Activated naive CD4-positive, alpha-beta T cell (primary cell): ENCODE measurements at places on chromosomes 12 and 14.

- no peak for DNase-seq
Measured at GRCh38 chr12:65838330-65838976, 14.2 kb downstream of the HMGA2 start.

- DNase-seq: no peak
Measured at GRCh38 chr12:94961911-94962310, 41.6 kb downstream of the NDUFA12 start.

DNA sequence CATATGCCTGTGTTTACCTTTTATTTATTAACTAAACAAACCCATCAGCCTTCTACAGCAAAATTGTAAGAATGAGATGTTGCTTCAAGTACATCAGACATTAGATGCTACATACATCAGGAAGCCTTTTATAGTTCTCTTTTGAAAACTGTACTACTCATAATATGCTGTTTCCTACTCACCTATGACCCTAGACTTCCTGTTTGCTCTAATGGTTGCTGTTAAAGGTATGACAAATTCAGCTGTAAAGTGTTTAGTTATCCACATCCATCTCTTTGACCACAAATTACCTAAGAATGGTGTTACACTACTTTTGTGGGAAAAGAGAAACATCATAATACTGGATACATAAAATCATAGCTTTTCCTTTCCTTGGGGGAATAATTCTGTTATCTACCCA is 220.0 kb downstream of the RAD51B start:
- no peak for DNase-seq

DNA sequence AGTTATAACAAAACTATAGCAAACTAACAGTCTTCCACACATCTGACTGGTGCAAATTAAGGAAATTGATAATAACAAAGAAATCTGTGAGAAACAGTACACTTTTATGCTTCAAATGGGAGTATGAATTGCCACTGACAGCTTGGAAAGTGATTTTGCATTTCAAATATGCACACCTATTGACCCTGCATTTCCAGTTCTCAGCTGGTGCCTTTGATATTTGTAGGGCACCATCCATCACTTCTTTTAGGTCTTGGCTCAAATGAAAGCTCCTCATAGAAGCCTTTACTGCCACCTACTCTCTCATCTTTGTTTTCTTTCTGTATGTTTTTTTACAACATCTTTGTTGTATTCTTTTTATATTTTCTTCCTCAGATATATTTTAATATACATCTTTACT is 125.1 kb downstream of the ST8SIA1 start:
- DNase-seq: no peak

GRCh38 chr14:36423430-36423829 is 96.6 kb downstream of the NKX2-1 start:
- DNase-seq: no peak

- DNase-seq: no peak
Measured at GRCh38 chr14:51386983-51387735, 147.1 kb downstream of the TMX1 start.

GRCh38 chr12:9070351-9070750 is 45.4 kb downstream of the A2M start:
- no peak for DNase-seq

GRCh38 chr14:22225516-22226140 is 363.4 kb downstream of the DAD1 start:
- no peak for DNase-seq

DNA sequence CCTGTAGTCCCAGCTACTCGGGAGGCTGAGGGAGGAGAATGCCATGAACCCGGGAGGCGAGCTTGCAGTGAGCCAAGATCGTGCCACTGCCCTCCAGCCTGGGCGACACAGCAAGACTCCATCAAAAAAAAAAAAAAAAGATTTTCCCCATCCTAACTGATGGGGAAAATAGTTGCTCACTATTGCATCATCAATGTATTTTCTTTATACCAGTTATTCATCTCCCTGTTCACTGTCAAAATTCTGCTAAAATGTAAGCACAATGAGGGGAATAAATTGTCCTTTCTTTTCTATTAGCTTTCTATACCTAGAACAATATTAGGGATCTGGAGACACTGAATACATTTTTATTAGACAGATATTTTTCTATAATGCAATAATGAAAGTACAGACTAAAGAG is 561.3 kb downstream of the CCER1 start:
- no peak for DNase-seq

- no peak for DNase-seq
Measured at GRCh38 chr14:39370415-39370814, 61.8 kb downstream of the FBXO33 start.

GRCh38 chr12:100472325-100472724 is 1.3 kb upstream of the NR1H4 start:
- no peak for DNase-seq

DNA sequence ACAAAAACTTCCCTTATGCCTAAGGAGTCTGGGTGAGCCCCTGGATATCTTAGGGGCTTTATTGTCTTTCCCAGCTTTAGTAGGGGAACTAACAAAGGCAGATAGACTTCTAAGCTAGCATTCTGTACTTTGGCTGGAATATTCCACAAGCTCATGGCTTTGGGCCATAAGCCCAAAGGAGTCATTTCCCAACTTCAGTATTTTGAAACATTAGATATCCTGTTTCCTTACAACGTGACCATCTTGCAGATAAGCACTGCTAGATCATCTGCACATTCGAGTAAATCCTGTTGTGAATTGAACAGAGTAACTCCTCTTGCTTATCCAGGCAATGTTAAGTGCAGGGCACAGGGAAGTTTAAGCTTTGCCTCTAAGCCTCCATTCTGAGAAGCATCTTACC is 70.6 kb upstream of the ACTN1 start:
- no peak for DNase-seq

DNA sequence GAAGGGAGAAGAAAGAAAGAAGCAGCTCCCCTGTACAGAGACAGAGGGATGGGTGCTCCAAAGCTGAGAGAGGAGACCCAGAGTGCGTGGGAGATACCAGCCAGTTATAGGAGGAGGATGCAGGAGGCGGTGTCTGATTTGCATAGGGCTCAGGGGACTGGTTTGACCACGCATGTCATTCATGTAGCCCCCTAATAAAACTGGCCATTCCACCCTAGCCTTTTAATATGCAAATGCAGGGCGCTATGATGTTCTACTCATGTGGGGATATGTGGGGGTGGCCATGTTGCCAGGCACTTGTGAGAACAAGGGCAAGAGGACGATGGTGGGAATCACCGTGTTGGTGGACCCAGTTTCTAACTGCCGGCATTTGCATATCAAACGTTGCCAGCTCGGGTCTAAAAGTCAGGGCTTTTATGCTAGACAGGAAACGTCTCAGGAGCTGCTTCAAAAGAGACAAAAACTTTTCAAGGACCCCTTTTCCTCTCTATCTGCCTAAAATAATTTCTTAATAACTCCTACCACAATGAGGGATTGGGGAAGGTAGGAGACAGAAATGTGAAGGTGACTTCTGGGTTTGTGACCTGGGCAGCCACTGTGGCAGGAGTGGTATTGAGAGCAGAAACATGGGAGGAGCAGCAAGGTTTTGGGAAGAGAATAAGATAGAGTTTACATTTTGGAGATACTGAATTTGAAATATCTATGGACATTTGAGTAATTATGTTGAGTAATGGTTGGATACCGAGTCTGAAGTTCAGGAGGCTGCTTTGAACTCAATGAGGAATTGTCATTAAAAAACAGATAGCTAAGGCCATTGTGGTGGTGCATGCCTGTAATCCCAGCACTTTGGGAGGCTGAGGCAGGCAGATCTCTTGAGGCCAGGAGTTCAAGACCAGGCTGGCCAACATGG is 2.2 kb upstream of the ATXN3 start:
- no peak for DNase-seq

GRCh38 chr12:104463368-104463767 is 6.6 kb downstream of the CHST11 start:
- DNase-seq: no peak

GRCh38 chr14:75338398-75338797 is 59.8 kb downstream of the FOS start:
- no peak for DNase-seq

DNA sequence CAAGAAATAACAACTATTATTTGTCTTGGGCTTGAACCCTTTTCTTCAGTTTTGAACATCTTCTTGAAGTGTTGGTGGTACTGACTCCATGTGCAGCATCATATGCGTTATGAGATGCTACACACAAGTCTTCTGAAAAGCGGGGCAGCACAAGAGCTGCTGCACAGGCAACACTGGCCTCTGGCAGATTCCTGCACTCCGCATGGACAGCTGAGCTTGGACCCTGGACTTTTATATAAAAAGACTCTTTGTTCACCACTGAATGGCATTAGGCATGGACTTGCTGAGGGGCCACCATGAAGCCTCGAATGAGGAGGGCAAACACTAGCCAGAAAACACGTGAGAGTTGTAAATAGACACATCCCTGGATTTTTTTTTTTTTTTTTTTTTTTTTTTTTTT is 210.8 kb upstream of the NPAS3 start:
- no peak for DNase-seq

- DNase-seq: no peak
Measured at GRCh38 chr12:113907446-113908180, 58.5 kb downstream of the RBM19 start.

DNA sequence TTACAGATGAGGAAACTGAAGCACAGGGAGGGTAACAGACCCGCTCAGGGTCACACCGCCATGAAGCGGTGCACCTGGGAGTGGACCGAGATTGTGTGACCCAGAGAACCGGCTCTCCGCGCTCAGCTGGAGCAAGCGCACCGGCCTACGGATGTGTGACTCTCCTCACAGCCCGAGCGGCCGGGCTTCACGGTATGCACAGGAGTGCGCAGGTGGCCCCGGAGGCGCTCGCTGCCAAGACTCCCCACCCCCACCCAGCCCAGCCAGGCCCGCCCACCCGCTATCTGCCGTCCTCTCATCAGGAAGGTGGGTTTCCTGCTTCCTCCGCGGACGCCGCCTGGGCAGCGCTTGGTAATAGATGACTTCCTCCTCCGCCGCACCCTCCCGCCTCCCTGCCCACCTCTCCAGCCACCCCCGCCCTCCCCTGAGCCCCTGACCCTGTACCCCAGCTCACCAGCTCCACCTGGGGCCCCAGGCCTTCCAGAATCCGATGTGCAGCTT is 110.7 kb downstream of the NCOR2 start:
- DNase-seq: no peak

GRCh38 chr14:62133776-62134550 is 371.7 kb downstream of the SNAPC1 start:
- no peak for DNase-seq

DNA sequence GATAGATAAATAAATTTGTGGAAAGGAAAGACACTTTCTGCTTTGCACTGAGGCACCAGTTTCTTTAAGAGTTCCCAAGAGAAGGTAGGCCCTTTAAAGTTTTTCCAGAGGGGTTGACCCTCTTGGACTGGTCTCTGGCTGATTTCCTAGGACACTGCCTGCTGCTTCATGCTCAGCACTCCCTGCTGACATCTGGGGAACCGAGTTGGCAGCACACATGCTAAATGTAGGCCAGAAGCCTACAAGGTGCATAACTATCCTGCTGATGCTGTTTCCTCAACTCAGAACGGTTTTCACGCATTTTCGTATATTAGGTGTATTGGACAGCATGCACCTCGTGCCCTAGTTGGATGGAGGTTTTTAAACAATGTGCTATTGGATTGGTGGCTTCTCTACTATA is 887.2 kb upstream of the SEL1L start:
- no peak for DNase-seq

- no peak for DNase-seq
Measured at GRCh38 chr14:35247777-35248475, 44.3 kb upstream of the PSMA6 start.

DNA sequence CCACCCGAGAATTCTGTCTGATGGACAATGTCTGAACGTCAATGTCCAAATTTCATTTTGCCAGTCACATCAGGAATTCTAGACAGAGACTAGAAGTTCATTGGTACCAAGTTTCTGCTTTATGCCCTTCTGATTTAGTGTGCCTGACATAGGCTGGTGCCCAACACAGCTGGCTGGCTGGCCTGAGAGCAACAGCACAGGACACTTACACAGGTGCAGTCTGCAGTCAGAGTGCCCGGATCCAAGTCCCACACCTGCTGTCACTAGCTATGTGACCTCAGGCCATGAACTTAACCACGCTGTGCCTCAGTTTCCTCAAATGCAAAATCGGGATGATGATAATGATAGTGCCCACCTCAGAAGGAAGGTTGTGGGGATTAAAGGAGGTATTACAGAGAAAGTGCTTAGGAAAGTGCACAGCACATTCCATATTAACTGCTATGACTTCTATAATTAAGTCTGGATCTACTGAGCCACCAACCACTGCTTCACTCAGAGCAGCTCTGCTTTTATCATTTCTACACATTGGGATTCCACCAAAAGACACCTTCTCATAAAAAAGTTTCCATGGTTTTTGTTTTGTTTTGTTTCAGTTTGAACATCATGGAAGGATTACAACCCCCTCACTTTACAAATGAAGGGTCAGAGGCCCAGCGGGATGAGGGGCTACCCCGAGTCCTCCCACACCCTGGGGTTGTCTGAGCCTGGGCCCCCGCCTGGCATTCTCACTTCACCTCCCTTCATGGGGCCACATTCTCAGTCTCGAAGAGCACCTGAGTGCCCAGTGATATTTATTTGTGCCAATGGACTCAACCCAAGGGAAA is 168.8 kb upstream of the BCL2L14 start:
- no peak for DNase-seq

DNA sequence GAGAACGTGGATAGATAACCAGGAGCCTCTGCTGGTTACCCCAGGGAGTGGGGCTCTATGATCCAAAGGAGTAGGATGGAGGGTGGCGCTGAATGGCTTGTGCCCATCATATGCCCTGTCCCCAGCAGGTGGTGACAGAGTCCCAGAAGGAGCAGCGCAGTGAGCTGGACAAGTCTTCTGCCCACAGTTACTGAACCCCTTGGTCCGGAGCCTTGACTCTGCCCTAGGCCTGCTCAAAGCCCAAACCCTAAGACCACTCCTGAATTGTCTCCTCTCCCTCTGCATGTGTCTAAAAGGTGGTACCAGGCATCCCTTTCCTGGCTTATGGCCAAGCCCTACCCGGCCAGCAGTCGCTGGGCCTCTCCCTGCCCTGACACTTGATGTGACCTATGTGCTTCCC is 3.2 kb downstream of the PRPH start:
- DNase-seq: no peak

GRCh38 chr12:27542628-27543027 is 18.6 kb downstream of the PPFIBP1 start:
- DNase-seq: no peak

- no peak for DNase-seq
Measured at GRCh38 chr12:109053382-109054123, 1.2 kb downstream of the USP30 start.

- no peak for DNase-seq
Measured at GRCh38 chr12:69468237-69469026, 1.8 kb upstream of the FRS2 start.
